ENCODE measurements at places on chromosomes 1 and 21.

- no peak for DNase-seq
These were observed 46.5 kb downstream of the KCNJ15 start for GRCh38 chr21:38303300-38303699.

- peak; percentile 75 for DNase-seq
These were observed at the start of gene PYGO2 for GRCh38 chr1:154961207-154962155. Gene PYGO2 (minus strand): TSS chr1:154961782. CDS start chr1:154961576, 206 bp downstream.

- no peak for DNase-seq
These were observed 86.4 kb downstream of the DDAH1 start for GRCh38 chr1:85378534-85378933.

DNA sequence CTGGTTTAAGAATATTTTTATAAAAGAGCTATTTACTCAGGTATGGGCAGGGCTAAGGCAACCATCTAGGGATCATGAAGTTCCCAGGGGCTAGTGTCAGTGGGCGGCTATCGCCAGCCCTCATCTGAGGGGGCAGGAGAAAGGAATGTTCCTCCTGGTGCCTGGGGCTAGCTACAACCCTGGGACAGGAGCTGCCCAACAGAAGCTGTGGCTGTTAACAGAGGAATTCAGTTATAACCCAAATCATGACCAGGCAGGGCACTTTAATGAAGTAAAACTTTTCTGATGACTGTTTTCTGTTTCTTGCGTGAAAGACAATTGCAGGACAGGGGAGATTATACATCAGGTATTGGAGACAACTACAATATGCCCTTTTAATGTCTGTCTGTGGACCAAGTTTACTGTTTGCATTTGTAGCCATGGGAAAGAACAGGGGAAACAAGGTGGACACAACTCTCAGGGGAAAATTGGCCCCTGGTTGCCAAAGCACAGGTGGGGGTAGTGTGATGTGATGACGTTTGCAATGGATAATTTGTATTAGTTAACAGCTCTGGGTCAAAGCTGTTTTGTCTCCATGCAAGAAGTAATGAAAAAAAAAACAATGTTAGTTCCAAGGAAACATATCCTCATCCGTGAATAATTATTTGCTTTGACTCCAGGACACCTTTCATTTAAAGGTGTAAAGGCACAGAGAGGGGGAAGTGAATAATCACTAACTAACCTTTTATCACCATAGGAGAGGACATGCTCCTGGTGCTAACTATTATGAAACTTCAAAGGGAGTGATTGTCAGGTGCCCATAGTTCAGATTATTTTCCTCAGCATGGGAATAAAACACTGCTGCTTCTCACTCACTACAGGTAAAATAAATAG, 105.2 kb downstream of the TSEN15 start:
- no peak for DNase-seq

DNA sequence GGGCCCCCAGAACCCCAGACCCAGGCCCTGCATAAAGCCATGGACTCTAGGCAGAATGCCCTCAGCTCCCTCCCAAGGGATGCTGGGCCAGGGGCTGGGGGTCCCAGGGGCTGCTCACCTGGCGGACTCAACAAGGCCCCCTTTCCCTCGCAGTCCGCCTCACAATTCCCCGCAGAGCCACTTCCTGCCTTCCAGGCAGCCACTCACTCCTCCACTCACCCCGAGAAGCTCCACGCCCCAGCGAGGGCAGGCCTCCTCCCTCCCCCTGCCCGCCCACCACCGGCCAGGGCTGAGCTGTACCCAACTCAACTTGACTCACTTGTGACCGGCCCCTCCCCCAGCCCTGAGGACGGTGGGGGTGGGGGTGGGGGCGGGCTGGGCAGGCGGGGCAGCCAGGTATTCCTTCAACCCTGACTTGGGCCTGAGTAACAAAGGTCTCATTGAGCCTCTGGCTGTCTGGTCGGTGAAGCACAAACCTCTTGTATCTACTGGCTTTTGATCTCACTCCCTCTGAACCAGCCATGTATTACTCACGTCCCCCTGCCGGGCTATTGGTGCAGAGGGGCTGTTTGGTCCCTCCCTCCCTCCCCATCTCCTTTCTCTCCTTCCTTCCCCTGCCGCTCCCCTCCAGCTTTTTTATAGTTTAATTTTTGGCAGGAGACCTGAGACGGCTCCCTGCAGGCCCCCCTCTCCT, 5.9 kb downstream of the BLACAT1 start:
- no peak for DNase-seq

GRCh38 chr1:219495737-219496408, 117.0 kb downstream of the ZC3H11B start:
- DNase-seq: no peak

DNA sequence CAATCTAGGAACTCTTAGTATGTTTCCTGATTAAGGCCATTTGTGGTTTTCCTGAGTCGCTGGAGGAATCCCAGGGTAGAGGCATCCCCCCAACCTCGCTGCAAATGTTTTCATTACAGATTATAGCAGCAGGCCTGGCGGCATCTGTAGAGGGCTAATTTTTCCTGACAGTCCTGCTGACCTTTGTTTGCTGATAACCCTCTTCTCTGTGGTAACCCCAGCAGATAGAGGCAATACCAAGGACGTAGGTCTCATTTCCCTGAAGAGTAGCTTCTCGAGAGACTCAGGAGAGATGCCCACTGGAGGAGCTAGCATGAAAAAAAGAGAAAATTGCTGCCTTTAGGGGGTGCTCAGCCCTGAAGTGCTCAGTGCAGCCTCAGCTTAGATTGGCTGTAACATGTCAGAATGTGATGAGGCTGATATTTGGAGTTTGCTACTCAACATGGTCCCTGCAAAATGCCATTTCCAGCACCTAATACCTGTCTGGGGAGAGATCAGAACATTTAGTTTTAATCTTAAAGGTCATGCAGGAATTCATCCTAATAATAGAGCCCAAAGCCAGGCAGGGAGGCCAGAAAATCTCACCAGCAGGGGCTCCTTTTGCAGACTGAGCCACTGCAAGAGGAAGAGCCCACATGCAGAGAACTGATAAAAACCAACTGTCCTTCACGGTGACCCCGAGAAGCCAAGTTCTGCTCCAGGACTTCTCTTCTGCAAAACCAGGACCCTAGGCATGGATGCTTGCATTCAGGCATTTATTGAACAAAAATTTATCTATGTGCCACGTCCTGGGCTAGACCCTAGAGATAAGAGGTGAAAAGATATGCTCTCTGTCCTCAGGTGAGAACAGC, 184.5 kb downstream of the KAZN start:
- peak; percentile 82 for DNase-seq

- DNase-seq: no peak
These were observed 52.8 kb downstream of the TOMM20 start for GRCh38 chr1:235075777-235076308.

GRCh38 chr1:43435146-43436145, 18.3 kb downstream of the HYI start:
- DNase-seq: no peak

- DNase-seq: no peak
These were observed 4.8 kb downstream of the DHRS3 start for GRCh38 chr1:12613180-12613579.

DNA sequence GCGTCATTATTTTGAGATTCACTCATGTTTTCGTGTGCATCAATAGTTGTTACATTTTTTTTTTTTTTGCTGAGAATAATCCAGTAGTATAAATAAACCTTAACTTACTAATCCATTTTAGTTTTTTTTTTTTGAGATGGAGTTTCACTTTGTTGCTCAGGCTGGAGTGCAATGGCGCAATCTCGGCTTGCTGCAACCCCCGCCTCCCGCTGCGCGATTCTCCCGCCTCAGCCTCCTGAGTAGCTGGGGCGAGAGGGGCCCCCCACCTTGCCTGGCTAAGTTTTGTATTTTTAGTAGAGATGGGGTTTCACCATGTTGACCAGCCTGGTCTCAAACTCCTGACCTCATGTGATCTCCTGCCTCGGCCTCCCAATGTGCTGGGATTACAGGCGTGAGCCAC, 66.0 kb downstream of the CTH start:
- DNase-seq: no peak

GRCh38 chr1:74771913-74772515, 39.1 kb downstream of the TYW3 start:
- DNase-seq: peak; percentile 67

Measured in hematopoietic multipotent progenitor cell treated with erythropoietin and hydrocortisone succinate and interleukin-3 and kit ligand, for 8 days (in vitro differentiated cells).